ENCODE measurements at places on chromosomes 7 and 10.

- DNase-seq: no peak
Observed at GRCh38 chr10:34759161-34759836, 55.8 kb downstream of the PARD3 start.

DNA sequence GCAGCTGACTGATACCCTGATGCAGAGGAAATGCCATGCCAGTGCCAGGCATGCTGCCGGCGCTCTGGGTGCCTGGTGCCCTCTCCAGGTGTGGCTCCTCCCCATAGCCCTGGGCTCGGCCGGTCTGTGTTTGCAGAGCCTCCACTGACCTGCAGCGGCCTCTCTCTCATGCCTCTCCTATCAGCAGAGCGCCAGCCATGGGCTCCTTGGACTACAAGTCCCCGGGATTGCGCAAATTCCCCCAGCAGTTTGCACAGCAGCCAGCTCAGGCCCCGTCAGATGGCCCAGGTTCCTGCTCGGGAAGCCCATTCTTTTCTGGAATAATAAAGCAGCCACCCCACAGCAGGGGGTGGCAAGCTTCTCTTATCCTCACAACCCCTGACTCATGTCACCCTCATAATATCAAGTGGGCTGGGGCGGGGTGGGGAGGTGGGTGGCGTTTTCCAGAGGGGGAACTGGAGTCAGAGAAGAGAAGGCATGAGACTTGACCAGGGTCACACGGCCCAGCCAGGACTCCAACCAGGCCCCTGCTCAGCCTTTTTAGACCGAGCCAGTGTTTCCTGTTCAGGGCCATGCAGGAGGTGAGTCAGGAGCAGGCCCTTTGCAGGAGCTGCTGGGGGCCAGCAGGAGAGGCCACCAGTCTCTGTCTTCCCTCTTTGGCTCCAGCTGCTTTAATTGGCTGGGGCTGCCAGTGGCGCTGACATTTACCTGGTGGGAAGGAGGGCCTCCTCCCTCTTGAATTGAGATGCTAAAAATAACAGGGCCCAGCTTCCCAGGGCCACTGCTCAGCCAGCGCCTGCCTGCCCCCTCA lies 58.6 kb downstream of the ZMIZ1 start:
- DNase-seq: peak; percentile 76

- DNase-seq: no peak
Observed at GRCh38 chr10:51242393-51242792, 168.1 kb downstream of the PRKG1 start.

GRCh38 chr7:128454808-128455542 lies 703 bp upstream of the HILPDA start:
- DNase-seq: no peak

DNA sequence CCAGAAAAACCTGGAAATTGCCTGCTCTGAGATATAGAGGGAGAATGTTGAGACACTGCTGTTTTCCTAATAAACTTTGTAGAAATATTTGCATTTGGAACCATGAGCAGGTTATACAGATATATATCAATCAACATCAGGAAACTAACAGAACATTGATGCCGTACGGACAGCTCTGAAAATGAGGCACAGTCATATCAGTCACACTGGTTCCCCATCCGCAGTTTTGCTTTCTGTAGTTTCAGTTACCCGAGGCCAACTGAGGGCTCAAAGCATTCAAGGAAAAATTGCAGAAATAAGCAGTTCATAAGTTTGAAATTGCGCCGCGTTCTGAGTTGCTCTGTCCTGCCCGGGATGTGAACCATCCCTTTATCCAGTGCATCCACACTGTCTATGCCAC lies 137.9 kb downstream of the KLF6 start:
- no peak for DNase-seq

All from left ventricle myocardium inferior (tissue), 1 donor.